Esophagus squamous epithelium (tissue), 5 donors: ENCODE measurements at places on chromosomes 11 and 22.

- no peak for DNase-seq
Observed at GRCh38 chr11:36139767-36140166, 149.5 kb downstream of the COMMD9 start.

GRCh38 chr11:45754741-45755140 lies 50.2 kb upstream of the SLC35C1 start:
- no peak for DNase-seq

DNA sequence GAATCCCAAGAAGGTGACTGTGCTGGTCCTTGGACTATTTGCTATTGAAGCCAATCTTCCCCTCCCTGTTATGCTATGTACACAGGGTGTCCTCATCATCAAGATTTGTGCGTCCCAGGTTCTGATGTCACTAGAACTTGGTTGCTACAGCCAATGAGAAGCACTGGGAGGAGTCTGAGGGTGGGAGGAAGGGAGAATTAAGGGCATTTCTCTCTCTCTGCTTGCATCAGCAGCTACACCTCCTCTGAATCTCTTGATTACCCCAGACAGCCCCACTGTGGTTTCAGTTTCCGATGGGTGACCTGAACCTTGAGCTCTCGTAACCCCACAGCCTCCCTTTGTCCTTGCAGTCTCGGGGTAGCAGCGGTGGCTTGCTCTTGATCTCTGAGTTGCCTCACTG lies 212.4 kb upstream of the SESN3 start:
- DNase-seq = no peak

DNA sequence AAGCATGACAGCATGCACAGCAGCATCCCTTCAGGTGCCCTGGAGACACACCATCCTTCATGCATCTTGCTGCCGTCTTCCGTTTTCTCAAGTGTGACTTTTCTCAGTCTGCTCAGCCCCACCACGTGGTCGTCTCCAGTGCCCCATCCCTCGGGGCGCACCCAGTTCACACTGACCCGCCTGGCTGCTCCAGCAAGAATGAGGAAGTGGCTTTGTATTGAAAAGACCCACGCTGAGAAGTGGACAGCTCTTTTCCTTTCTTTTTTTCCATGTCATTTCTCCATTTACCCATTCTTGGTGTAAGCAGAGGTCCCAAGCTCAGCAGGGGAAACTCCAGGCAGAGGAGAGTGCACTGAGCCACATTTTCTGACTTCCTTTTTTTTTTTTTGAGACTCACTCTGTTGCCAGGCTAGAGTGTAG lies 14.5 kb downstream of the SERPINH1 start:
- no peak for DNase-seq

DNA sequence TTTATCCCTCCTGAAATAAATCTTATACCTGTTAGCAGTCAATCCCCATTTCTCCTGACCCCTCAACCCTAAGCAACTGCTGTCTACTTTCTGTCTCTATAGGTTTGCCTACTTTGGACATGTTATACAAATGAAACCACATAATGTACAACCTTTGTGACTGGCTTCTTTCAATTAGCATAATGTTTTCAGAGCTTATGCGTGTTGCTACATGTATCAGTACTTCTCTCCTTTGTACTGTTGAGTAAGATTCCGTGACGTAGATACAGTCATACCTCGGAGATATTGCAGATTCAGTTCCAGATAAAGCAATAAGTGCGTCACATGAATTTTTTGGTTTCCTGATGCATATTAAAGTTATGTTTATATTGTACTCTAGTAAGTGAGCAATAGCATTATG lies 127.3 kb downstream of the MORC2 start:
- DNase-seq = no peak

DNA sequence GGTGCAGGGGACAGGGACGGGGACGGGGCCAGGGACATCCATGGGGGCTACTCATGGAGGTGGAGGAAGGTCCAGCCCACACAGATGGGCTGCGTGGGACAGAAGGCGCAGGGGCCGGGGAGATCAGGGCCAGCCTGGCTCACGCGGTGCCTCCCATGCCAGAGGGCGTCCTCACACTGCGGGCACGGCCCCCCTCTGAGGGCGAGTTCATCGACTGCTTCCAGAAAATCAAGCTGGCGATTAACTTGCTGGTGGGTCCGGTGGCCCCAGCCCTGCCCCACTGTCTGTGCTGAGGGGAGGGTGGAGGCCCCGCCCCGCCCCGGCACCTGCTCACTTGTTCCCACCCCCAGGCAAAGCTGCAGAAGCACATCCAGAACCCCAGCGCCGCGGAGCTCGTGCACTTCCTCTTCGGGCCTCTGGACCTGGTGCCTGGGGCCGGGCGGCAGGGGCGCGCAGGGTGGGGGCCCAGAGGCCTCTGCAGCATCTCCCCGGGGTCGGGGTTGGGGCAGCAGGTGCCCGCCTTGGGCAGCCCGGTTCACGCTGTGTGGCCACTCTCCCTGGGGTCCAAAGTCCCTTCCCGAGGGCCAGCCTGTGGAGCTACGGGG lies 15.8 kb downstream of the EPS8L2 start:
- DNase-seq = no peak

DNA sequence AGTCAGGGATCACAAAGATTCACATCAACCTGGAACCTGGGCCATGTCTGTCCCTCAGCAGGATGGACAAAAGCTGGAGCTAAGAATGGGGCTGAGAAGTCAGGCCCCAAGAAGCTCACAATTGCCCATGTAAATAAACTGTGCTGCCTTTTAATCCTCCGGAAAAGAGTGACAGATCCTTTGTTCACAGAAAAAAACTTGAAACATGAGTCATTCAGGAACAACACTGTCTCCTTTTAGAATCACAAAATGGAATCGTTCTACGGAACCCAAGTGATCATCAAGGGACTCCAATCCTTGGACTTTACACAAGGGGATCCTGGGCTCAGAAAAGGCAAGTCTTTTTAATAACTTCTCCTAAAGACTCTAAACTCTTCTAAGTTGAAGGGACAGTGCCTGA lies 36.1 kb downstream of the RELT start:
- no peak for DNase-seq

GRCh38 chr11:3831378-3832239 lies 9.2 kb downstream of the RHOG start:
- DNase-seq = no peak

- no peak for DNase-seq
Observed at GRCh38 chr11:63532799-63533475, 3.7 kb upstream of the PLAAT4 start.

GRCh38 chr11:61967116-61967923 lies at the start of gene FTH1:
FTH1 (minus strand) TSS chr11:61967634; CDS start chr11:61967425, 209 bp downstream.
- DNase-seq = peak; percentile 62

GRCh38 chr11:114279792-114280546 lies 16.2 kb upstream of the NNMT start:
- DNase-seq = no peak

DNA sequence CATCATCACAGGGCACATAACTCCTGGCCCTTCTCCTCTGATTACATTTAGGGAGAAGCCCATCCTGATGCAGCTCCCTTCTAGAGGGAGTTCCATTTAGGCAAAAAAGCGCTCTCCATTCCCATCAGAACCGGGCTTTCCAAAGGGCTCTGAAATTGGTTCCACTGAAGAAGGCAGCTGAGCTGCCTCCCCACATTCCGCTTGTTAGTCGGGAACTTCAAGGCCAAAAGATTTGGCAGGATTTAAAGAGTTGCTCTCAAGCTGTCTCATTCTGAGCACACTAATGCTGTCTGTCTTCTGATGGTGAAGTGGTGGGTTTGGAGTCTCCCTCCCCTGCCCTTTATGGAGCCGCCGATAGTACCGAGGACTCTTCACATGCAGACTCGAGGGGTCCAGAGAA lies 26.6 kb upstream of the CABP7 start:
- DNase-seq = no peak

GRCh38 chr11:30451167-30451566 lies 128.3 kb downstream of the ARL14EP start:
- no peak for DNase-seq

GRCh38 chr11:8531312-8531711 lies 62.7 kb downstream of the STK33 start:
- no peak for DNase-seq

GRCh38 chr11:1706634-1707400 lies 9.8 kb downstream of the KRTAP5-6 start:
- no peak for DNase-seq

- DNase-seq = no peak
Observed at GRCh38 chr11:130964058-130964792, 47.9 kb upstream of the SNX19 start.

DNA sequence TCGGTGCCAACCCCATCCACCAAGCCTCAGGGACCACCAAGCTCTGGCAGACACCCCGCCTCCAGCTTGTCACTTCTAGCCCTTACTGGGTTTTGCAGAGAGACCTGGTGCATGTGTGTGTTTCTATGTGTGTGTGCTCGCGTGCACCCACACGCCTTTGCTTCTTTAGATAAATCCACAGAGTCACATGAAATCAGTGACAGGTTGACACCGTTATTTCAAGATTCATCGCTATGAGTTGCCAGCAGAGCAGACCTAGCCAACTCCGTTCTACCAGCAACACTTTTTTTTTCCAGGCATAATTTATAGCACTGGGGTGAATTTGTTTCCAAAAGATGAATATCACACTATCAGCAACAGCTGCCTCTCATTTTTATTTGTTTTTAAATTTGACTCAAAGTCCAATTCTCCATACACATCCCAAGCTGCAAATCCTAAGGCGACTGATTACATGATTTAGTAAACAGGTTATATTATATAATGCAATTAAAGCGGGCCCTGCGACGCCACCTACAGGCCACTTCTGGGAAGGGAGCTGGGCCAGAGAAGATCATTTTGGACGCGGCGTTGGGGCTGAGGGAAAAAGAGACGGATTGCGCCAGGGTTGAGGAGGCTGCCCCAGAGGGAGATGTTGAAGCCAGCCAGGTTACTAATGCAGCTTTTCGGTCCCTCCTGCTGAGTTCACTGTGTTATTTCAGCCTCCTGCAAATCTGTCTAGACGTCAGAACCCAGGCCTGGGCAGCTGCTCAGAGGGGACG lies 150.5 kb downstream of the FEZ1 start:
- DNase-seq = peak; percentile 1

DNA sequence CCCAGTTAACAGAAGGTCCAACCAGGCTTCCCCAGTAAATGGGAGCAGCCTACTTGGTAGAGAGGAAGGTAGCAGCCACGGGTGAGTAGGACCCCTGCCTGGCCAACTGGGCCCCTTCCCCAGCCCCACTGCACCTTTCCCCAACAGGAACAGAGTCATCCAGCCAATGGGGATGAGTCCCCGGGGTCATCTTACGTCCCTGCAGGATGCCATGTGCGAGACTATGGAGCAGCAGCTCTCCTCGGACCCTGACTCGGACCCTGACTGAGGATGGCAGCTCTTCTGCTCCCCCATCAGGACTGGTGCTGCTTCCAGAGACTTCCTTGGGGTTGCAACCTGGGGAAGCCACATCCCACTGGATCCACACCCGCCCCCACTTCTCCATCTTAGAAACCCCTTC lies 6.6 kb downstream of the RIC8A start:
- DNase-seq = no peak

DNA sequence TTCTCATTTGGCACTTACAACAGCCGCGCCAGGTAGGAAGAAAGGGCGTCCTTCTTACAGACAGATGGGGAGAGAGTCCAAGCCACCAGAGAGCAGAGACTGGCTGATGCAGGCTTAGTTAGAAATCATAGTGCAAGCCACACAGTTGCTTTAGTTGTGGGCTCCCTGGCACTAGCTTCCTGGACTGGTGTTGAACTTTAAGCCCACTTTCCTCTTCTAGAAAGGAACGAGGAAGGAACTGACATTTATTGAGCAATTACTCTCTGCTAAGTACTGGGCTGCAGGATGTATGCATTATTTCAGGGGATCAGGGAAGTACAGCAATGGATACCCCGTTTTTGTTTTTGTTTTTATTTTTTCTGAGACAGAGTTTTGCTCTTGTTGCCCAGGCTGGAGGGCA lies 3.0 kb downstream of the BACE1 start:
- DNase-seq = no peak

- no peak for DNase-seq
Observed at GRCh38 chr11:57601297-57601696, 3.8 kb downstream of the SERPING1 start.

- no peak for DNase-seq
Observed at GRCh38 chr11:32911413-32911812, 18.8 kb downstream of the QSER1 start.

DNA sequence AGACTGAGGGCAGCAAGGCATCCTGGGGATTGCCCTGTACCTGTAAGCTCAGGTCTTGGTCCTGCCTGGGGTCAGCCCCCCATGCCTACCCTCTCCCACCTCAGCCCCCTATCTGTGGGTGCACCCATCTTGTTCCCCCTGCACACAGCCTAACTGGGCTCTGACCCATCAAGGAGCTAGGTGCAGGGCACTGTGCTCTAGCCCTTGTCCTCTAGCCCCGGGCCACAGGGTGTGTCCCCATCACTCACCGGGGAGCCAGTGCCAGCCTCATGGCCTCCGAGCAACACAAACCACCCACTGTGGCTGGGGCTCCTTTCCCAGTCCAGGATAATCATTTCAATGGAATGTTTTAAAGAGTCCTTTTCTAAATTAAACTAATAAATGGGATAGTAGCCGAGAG lies 293.9 kb upstream of the PLET1 start:
- no peak for DNase-seq
